ENCODE measurements at places on chromosomes 7 and 10. TPM values are rescaled to one million over a fixed set of nuclear protein-coding genes. Genes with fewer than 3 reads are reported as not detected.

DNA sequence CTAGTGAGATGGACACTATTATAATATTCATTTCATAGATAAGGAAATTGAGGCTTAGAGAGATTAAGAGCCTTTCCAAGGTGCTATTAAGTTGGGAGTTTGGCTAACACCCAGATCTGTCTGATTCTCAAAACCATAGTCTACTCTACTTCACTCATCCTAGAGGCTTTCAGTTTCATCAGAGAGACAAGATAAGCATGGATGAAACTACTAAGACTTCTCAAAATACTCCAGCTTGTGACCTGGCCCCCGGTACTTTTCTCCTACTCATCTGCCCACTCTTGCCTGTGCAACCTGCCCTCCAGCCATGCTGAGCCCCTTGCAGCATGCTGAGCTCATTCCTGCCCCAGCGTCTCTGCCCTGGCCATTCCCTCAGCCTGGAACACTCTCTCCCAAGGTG is 12.2 kb upstream of the SLC35B4 start:
- DNase-seq: no peak

- DNase-seq: no peak
Observed at GRCh38 chr10:22643775-22644174, 70.6 kb downstream of the PIP4K2A start.

- DNase-seq: no peak
Observed at GRCh38 chr10:29849126-29849833, 210.1 kb downstream of the JCAD start.

DNA sequence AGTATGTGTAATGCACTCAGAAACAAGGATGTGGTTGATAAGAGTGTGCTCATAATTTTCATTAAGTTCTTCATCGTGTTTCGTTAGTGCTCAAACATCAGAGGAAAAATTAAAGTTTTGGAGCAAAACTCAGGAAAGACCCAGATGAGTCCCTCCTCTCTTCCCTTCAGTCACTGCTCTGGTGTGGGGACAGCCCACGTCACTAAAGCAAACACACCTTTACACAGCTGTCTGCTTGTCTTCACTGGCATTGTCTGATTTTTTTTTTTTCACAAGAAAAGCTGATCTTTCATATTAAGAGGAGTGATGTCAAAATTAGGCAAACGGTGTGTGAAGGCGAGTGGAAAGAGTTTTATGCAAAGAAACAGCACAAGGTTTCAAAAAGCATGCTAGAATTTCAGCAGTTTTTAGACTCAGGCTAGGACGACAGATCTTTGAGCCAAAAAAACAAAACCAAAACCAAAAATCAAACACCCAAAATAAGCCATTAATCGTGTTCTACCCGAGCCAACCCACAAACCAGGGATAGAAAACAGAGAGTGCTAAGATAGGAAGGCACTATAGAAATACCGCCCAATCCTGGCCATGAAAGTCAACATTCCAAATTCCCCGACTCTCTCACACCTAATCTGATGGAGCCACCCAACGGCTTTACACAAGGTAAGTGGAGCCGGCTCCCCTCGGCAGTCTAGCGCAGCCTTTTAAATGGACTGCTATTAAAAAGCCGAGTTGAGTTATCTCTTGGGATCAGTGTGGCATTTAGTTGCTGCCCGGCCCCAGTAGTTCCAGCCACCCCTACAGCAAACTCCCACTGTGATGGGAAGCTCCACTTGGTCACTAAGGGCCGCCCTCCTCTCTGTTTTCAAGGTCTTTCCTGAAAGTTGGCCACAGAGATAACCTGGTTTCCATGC is 27.9 kb upstream of the GATA3 start:
- no peak for DNase-seq

DNA sequence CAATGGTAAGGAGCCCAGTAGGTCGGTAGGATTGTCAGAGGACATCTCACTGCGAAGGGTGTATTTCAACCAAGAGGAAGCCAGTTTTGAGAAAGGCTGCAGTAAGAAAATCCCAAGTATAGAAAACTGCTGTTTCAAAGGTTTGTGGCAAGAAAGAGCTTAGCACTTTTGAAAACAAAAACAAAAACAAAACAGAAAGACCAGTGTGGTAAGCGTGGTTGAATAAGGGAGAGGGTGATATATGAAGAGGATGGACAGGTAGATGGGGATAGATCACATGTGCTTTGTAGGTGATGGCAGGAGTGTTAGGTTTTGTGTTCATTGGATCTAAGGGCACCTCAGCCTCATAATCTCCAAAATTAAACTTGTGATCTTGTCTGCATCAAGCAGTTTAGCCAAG is 141.6 kb upstream of the WNT16 start:
- no peak for DNase-seq

DNA sequence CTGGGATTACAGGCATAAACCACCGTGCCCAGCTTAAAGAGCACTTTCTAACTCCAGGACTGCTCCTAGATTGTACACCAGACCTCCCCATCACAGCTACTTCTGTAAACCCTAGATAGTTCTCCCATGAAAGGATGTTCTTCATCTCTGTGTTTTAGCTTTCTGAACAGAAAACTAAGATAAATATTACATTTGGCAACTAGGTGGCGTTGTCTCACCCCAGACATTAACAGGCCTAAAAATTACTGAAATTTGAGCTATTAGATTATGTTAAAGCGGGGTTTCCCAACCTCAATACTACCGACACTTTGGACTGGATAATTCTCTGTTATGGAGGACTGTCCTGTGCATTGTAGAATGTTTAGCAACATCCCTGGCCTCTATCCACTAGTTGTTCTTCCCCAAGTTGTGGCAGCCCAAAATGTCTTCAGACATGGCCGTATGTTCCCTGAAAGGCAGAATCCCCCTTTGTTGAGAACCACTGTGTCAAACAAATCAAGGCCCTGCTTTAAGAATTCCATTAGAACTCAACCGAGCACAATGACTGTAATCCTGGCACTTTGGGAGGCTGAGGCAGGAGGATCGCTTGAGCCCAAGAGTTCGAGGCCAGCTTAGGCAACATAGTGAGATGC is 19.1 kb downstream of the ATOH7 start:
- no peak for DNase-seq

Gene PRSS37
- not detected for total RNA-seq

Gene ICA1
- total RNA-seq: 18.3 TPM

Gene CYP2C19
- total RNA-seq: not detected

Measured in ascending aorta (tissue), 2 donors.